Diencephalon (tissue), 1 donor: ENCODE measurements at places on chromosomes 16 and 17. TPM values are rescaled to one million over a fixed set of nuclear protein-coding genes. Genes with fewer than 3 reads are reported as not detected.

Gene ABCA9
- total RNA-seq = 8.8 TPM

Gene TLCD2
- total RNA-seq = 0.92 TPM

Gene ASGR1
- 20.1 TPM for total RNA-seq

Gene MT4
- not detected for total RNA-seq

Gene HCRT
- total RNA-seq = 1.6 TPM

Gene SYNGR3
- 112 TPM for total RNA-seq

Gene AIPL1
- total RNA-seq = 0.23 TPM

Gene PRAC1
- total RNA-seq = not detected

Gene GLTPD2
- total RNA-seq = not detected

Gene KIF19
- 2.3 TPM for total RNA-seq

Gene PERCC1
- total RNA-seq = not detected

Gene KARS1
- total RNA-seq = 95.5 TPM

Gene GDPD3
- total RNA-seq = 0.46 TPM

Gene TOP3A
- 32.5 TPM for total RNA-seq

Gene KRTAP2-3
- total RNA-seq = not detected
